ENCODE measurements at places on chromosomes 12 and 14.
A peak's percentile ranks its signal among the peaks of the same experiment; 100 is the strongest.

DNA sequence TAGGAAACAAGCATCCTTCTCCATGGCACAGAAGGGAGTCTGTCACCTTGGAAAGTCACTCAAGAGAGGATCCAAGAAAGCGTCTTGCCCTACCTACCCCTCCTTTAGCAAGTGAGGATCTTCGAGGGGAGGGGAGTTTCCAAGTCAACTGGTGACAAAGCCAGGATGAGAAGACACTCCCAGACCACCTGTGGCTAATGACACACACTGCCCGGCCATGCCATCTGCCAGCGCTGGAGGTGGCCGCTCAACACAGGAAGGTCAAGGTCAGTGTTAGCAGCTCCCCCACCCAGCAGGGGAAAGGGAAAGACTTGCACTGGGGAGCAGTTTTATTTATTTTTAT lies 41.3 kb downstream of the ELK3 start:
- DNase-seq: peak; percentile 23

- DNase-seq: no peak
These were observed 79.9 kb upstream of the TMTC1 start for GRCh38 chr12:29863665-29864064.

DNA sequence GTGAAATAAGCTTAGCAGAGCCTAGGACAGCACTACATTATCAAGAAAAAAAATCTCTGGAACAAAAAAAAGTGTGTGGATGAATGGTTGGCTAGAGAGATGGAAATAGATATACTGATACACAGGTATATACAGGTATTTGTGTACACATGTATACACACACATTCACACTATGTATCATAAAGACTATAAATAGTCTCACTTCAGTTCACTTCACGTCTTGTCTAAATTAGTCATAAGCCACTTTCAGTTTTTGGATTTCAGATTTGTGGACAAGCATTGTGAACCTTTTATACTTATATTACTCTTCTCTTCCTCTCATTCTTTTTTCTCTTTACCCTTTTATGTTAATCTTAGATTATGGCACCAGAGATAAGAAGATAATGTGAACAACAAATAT lies 41.8 kb upstream of the SLC6A15 start:
- DNase-seq: no peak

DNA sequence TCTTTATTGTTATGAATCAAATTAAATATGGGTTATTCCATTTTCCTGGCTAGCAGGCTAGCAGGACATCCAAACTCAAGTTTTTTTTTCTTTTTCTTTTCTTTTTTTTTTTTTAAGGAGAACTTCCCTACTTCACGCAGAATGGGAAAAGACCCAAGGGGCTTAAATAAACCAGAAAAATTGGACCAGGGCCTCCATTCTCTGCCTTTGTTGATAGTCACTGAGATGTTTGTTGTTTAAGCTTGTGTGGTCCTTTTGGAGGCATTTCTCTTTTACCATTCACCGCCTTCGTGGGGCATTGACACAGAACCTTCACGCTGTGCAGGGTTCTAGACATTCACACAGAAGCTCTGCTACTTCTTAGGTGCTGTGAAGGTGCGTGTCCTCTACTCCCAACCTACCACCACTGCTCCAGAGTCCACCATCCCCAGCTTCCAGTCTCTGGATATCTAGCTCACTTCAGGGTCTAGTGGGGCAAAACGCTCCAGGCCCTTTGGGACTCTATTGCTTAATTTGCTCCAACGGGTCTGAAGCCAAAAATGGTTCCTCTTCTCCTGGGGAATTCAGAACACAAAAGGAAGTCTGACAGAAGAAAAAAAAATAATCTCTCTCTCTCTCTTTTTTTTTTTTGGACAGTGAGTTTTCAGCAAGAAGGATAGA lies 301.3 kb downstream of the AEBP2 start:
- no peak for DNase-seq

DNA sequence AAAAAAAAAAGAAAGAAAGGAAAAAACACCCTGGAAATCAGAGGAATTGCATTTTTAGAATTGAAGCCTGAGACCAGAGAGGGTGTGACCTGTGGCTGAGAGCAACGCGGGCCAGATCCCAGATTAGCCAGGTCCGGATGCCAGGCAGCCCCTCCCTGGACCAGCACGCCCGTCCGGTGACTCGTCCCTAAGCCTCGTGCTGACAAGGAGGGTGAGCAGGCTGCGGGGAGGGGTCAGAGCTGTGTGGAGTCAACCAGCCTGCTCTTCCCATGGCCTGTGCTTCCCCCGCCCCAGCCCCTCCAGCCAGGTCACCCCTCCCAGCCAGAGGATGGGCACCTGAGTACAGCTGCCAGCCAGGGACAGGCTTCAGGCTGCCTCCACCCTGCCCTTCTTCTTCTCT lies 4.2 kb upstream of the KLC1 start:
- peak; percentile 62 for DNase-seq

GRCh38 chr12:49154221-49154620 lies 23.0 kb upstream of the TUBA1B start:
- no peak for DNase-seq

DNA sequence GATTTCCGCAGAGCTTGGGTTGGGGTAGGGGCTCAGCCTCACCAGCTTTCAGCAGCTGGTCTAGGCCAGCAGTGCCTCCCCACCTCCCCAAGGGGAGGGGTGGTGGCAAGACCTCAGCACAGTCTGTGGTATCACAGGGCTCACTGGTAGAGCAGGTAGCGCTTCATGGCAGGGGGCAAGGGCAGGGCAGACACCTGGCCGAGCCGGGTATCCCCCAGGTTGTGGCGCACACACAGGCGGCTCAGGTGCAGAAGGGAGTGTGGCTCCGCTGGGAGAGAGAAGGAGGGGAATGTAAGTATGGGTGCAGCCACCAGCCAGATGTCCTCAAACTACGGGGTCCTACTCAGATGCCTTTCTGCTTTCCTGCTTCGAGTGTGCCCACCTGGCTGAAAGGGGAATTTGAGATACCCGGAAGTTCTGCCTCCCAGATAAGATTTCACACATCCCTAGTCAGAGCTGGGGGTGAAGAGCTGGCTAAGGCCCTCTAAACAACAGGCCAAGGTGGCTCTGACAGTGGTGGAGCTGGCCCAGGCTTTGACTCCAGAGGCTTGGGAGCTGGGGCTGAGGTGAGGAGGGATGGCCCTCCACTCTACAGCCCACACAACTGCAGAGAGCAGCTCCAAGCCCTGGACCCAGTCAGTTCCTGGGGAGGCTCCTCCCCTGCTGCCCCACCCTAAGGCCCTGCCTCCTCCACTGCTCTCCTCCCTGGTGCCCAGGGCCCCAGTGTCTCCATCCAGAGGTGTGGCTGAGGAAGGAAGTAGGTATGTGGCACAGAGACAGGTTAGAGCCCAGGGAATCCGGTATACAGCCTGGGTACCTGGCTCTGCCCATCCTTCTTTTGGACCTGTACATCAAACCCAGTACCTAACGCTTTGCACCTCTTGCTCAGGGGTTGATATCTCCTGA lies 1.8 kb downstream of the SPSB2 start:
- DNase-seq: peak; percentile 76

GRCh38 chr14:24662753-24663152 lies 28.8 kb upstream of the GZMB start:
- DNase-seq: no peak

DNA sequence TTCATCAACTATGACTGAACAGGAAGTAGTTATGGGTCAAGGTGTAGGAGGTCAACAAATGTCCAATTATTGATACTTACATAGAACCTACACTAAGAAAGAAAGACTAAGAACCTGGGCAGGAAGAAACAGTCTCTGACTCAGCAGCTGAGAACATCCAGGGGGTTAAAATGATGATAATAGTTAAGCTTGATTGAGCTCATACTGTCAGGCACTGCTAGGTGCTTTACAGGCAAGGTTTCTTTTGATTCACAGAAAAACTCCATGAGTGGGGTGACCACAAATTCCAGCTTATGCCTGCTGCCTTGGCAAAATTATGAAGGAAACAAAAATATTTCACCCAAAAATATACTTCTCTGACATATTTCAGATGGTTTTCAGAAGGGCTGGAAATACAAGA lies 75.0 kb downstream of the ACADS start:
- DNase-seq: no peak

DNA sequence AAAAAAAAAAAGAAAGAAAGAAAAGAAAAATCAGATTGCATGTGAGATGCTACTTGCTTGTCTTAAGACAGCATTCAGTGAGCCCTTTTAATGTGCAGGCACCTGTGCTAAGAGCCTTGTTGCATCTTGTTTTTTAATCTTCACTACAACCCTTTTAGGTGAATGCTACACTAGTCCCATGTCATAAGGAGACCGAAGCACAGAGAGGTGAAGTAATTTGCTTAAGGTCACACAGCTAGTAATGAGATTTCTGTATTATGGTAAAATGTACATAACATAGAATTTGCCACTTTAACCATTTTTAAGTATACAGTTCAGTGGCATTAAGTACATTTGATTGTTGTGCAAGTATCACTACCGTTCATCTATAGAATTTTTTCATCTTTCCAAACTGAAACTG lies 32.1 kb upstream of the PWP1 start:
- no peak for DNase-seq

Measured in A549 (cell line).